Natural killer cell treated with Interleukin-12 subunit alpha and Interleukin-12 subunit beta and Interleukin-15 and Interleukin-18, amount 100 ng/mL, for 72 hours (primary cell): ENCODE measurements at places on chromosomes 13 and 19.

DNA sequence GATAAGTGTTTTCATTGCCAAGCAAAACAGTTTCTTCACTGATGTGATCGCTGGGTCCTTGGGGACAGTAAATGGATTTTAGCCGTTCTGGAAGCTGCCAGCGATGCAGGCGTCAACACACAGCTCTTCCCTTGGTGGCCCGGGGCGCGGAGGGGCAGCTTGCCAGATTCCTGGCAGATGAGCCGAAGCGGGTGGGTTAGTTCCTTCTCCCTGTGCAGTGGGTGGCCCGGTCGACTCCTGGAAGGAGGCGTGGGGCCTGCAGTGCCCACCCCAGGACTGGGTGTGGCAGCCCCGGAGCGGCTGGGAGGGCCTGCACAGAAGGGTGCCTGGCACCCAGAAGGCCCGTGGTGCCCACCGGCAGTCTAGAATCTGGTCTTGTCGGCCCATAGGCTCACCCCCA lies 69.0 kb downstream of the KDM4B start:
- no peak for DNase-seq

- DNase-seq: no peak
Measured at GRCh38 chr13:30872685-30873461, 33.2 kb upstream of the MEDAG start.

- no peak for DNase-seq
Measured at GRCh38 chr19:8214802-8215201, 5.6 kb downstream of the CERS4 start.

DNA sequence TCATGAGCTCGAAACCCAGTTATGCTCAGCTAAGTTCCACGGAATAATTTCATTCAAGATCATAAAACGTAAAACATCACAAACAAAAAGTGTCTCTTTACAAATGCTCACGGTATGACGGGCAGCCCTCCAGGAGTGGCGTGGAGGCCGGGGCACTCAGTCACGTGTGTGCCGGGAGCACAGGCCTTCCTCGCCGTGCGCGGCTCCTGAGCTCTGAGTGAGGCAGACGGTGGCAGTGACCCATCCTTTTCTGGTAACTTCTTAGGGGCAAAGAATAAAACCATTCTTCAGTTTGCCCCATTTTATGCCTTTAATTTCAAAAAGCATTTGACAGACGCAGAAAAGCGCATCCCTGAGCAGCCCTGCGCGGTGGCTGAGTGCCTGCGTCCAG lies 72.8 kb downstream of the ATP11A start:
- no peak for DNase-seq

DNA sequence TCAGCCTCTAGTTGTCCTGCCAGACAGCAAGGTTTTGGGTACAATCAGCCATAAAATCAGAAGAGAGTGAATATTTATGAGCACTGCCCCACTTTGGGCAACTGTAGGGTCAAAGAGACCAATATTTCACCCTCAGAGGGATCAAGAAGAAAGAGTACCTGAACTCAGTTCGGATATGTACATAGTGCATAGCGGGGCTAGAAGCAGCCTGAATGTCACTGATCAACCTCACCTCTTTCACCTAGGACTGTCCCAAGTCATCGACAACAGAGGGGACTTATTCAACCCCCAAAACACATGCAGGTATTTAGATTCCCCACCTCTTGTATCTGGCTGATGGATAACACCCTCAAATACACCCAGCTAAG lies 446.9 kb downstream of the COG6 start:
- DNase-seq: no peak

- peak; percentile 66 for DNase-seq
Measured at GRCh38 chr19:37817180-37817981, 38.0 kb upstream of the ZNF573 start.

GRCh38 chr19:18007044-18007916 lies 690 bp upstream of the ARRDC2 start:
- DNase-seq: peak; percentile 86

DNA sequence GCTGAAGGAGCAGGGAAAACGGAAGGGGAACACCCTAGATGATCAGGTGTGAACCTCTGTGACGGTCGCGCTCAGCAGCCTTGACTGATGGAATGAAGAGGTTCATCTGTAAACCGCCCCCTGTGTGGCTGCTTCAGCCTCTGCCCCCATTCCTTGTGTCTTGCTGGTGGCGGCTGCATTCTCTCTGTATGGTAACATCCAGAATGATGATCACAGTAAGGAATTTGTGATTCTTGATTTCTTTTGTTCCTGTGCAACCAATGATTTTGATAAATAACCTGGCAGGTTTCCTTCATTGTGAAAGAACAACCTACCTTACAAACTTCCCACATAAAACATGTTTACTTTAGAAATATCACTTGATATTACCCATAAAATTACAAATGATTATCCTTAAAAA lies 118.7 kb upstream of the MCF2L start:
- DNase-seq: no peak
